ENCODE measurements at places on chromosomes 5 and 9.

DNA sequence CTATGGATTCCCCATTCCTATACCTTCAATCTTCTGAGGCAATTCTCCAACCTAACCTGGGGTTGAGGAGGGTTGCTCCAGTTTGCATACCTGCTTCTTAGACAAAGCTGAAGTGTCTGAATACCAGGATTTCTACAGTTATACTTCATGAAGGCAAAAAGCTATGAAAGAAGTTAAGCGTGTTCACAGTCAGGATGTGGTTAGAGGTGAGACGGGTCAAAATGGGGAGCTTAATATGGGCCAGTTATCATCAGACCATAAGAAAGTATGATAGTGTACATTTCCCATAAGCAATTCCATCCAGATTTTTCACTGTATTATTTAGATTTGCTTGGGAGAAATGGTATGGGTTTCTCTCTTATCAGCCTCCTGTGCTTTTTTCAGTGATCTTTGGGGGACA, 156.9 kb upstream of the FER start:
- DNase-seq: no peak

DNA sequence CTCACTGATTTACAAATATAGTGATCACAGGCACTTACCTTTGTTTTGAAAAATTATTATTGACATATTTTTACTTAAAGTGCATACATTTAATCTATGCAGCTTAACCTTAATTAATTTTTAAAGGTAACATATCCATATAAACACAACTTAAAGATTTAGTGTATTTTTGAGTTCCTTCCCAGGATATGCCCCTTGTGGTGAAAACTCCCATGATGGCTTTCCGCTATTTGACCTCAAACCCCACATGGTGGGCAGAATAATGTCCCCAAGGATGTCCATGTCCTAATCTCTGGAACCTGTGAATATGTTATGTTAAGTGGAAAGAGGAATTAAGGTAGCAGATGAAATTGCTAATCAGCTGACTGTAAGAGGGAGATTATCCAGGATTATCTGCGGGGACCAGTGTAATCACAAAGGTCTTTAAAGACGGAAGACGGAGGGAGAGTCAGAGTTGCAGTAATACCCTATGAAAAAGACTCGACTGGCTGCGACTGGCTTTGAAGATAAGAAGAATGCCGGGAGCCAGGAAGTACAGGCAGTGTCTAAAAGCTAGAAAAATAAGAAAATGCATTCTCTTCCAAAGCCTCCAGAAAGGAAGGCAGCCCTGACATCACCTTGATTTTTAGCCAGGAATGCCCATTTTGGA, 193.9 kb downstream of the ICE1 start:
- DNase-seq: no peak

GRCh38 chr5:124980163-124980941, 233.9 kb upstream of the ZNF608 start:
- no peak for DNase-seq

DNA sequence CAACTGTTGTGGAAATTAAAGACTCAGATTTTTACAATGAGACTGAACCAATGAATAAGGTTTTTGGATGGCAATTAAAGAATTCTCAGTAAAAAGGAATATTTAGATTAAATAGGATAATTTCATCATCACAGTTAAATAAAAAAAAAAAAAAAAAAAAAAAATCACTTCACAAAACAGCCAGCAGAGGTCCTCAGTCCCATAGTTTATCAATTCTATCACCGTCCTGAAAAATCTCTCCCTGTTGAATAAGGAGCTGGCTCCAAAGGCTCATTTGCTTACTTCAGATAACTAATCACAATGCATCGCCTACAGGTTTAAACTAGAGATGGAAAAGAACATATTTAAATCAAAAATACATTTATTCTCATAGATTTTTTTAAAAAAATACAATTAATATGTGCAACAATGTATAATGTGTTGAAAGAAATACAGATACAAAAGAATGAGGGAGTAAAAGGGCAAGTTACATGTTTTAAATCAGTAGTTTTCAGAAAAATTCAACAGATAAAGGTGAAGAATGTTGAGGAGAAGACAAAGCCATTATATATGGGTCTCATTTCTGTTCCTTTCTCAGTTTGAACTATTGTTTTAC, 175.8 kb upstream of the CHD1 start:
- no peak for DNase-seq

DNA sequence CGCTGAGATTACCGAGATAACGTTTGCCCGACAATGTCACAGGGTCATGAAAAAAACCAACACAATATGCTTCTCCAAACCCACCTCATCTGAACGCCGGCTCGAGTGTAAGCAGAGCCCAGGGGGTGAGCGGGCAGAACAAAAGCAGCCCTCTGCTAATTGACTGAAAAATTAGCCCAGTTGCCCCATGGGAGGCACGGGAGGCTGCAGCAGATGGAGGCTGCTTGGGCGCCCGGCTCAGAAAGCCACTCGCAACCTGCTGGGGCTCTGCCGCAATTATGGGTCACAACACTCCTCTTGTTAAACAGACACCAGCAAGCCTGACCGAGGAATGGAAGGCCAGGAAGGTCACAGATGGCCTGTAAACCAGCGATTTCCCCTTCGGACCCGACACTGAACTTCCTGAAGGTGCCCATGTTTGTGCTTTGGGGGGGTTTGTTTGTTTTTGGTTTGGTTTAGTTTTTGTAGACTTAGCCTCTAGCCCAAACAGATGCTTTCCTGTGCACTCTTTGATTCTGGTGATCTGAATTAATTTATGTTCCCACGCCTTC, 104.6 kb upstream of the IRX1 start:
- no peak for DNase-seq

All from HS-27A (cell line).